ENCODE measurements at places on chromosomes 4 and X.

- no peak for DNase-seq
Measured at GRCh38 chrX:13469963-13470684, 99.3 kb upstream of the EGFL6 start.

DNA sequence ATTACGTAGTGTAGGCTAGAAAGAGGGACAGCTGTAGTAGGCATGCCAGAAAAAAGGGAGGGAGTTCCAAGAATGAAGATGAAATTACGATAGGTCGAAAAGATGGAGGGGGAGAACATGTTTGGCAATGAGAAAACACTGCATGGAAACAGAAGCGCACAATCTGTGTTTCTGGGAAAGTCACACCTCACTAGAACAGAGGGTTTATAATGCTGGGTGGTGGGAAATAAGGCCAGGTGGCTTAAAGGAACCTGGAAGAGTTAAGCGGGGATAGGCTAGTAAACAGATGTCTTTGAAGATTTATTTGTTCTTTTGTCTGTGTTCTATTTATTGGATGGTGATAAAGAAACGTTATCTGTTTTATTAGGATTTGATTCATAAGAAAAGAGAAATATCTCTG lies 29.1 kb downstream of the TRAPPC11 start:
- no peak for DNase-seq

GRCh38 chr4:32589853-32590252 lies 1869.7 kb downstream of the PCDH7 start:
- DNase-seq: no peak

DNA sequence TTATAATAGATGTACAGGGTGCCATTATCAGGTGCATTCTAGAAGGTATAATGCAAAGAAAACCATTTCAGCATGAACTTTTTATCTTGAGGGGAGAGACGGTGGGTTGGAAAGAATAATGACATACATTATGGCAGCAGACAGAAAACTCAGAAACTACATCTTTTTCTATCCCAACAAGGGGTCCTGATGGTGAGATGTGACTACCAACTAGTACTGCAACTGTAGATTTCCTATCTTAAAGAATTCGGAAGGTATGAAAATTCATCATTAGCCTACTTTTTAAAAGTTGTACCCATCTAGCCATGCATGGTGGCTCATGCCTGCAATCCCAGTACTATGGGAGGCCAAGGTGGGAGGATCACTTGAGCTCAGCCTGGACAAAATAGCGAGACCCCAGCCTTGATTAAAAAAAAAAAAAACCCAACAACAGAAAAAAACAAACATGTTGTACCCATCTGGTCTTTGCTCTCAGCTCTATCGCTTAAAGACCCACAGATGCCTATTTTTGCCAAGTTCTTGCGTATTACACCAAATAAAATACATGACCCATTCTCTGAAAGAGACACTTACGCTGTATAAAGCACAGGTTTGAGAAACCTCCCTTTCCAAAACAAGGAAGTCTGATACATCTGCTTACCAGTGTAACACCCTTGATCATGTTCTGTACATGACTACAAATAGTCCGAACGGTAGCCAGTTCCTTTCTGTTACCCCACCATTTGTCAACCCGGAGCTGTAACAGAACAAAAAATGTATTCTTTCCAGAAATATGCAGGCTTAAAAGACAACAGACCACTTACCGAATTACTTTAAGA lies 1.6 kb downstream of the RPL9 start:
- DNase-seq: no peak

DNA sequence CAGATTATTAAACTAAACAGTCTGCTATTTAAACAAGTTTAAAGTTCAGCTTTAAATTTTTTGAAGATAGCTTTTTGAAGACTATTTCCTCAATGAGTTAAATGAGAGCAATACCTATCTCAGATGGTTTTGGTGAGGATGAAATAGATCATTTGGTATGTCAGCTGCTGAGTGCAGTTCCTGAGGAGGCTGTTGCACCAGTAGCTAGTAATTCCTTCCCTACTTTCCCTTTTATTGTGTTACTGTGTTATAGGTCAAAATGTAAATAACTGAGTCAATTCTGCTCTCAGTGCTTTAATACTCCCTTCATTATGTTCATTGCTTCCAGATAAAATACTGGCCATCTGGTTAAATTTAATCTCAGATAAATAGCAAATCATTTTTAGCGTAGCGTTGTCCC lies 48.6 kb downstream of the BMPR1B start:
- DNase-seq: no peak

DNA sequence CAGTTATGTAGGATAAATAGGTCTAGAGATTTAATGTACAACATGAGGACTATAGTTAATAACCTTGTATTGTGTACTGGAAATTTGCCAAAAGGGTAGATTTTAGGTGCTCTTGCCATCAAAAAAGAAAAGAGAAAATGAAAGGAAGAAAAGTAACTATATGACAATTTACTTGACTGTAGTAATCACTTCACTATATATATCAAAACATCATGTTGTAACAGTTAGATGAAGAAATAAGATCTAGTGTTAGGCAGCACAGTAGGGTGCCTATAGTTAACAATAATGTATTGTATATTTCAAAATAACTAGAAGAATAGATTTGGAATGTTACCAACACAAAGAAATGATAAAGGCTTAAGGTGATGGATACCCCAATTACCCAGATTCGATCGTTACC lies 35.9 kb upstream of the AP1S2 start:
- DNase-seq: no peak
